ENCODE measurements at places on chromosomes 3 and 15.

GRCh38 chr3:60552581-60552980 is 698.7 kb downstream of the FHIT start:
- DNase-seq = no peak

GRCh38 chr3:98775459-98776139 is 12.5 kb downstream of the ST3GAL6 start:
- no peak for DNase-seq

DNA sequence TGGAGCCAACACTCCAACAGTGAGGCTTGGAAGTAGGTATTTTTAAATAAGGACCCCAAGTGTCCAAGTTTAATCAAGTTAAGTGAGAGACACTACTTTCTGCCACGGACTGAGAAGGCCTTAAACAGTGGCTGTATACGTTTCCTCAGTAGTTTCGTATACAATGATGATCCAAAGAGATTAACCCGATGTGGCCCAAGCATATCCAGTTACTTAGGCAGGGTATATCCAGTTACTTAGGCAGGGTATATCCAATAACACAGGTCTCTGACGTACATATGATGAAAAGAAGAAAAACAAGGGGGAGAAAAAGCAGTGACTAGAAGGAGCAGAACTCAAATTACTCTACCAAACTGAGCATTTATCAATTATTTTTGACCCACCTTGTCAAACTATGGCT is 591.4 kb downstream of the FOXP1 start:
- no peak for DNase-seq

- no peak for DNase-seq
Observed at GRCh38 chr3:125163739-125164601, 48.6 kb downstream of the SLC12A8 start.

- no peak for DNase-seq
Observed at GRCh38 chr3:13461169-13462124, 18.7 kb upstream of the HDAC11 start.

DNA sequence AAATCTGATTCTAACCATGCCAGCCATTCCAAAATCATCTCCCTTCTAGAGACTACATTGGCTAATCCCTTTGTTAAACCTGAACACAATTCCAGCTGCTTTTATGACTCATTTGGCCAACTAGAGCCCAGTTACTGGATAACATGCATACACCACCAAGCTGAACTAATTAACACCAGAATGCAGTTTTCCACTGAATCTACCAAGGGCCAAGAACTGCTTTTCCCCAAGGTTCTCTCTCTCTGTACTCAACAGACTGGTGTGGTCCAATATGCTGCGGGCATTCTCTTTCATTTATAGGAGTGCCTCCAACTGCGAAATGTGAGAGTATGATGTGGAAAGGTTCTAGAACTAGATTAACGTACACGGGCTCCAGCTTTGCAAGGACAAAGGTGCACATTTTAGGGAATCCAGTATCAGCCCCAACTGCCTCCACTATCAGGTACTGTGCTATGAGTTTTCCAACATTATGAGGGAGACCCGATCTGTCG is 1.5 kb downstream of the CHSY1 start:
- no peak for DNase-seq

DNA sequence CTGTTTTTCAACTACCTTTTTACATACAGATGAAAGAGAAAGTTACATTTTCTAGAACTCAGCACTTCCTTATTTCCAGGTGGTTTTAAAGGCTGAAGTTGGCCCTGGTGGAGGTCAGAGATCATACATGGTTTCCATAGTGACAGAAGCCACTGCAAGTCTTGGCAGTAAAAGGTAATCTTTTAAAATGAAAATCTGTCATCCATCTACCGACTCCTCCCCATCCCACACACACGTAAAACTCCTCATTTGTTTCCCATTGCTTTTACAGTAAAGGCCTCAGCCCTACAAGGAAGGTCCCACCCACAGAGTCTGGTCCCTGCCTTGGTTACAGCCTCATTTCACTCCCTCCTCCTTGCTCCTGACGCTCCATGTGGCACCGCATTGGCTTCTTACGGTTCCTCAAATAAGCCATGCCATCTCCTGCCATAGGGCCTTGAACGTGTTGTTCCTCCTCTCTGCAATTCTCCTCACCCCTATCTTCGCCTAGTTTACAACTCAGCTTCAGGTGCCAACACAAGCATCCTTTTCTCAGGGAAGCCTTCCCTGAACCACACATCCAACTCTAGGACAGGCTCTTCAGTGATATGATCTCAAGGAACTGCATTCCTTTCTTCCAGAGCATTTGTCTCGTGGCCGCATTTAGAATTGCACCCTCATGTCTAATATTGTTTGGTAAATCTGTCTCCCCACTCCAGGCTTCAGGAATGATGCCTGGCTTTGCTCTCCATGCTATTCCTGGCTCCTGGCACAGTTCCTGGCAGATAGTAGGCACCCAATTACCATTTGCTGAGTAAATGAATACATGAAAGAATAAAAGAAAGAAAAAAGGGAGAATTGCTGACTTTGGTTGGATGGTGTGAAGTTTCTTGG is 2.6 kb downstream of the CYP19A1 start:
- no peak for DNase-seq

- no peak for DNase-seq
Observed at GRCh38 chr3:4495294-4496086, 2.3 kb downstream of the ITPR1 start.

- DNase-seq = no peak
Observed at GRCh38 chr3:46892285-46893145, 15.0 kb downstream of the PTH1R start.

DNA sequence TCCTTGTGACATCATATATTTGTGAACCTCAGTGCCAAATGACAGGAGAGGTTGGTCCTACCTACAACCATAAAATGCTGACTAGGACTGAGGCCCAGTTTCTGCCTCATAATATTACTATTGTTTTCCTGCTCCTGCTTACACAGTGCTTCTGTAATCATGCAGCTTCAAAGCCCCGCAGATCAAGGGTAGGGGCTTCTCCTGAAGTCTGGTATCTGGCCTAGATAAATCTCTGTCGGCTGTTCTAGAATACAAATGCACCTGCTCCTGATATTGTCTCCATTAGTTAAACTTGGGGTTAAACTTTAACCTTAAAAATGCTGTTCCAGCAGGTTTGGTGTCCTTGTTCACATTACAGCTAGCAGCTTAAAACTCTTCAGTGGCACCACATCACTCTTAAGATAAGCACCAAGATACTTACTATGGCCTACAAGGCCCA is 552.4 kb downstream of the TUSC7 start:
- no peak for DNase-seq

DNA sequence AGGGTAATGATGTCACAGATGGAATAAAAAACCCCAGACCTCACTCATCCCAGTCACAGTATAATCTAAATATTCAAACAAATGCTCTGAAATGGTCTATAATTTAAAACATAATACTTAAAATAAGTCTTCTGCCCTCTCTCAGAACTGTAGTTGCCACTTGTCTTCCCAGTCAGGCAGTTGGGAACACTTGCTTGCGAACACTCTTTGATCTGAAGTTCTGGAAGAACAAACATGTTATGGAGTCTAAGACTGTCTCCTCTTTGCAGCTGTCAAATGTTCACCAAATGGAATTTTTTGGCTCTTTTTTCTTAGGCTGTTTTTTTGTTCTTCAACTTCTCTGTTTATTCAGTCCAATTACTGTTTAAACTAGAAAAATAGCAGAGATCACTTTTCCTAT is 711.1 kb upstream of the GOLIM4 start:
- no peak for DNase-seq

DNA sequence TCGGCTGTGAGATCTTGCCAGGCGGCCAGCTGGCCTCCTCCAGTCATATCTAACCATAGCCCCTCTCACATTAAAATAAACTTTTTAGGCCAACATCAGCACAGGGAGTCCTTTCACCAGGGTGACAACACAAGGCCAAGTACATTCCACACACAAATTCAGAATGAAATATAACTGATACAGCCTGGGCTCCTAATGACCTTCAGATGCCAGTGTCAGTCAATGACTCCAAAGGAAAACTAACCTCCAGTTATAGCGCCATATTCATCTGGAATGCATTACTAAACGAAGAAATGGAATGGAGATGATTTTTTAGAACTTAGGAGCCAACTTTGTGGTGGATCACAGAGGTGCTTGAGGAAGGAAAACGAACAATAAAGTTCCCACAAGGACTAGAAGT is 205.4 kb downstream of the GREM1 start:
- DNase-seq = no peak

- no peak for DNase-seq
Observed at GRCh38 chr3:186115239-186115996, 6.5 kb upstream of the ETV5 start.

- no peak for DNase-seq
Observed at GRCh38 chr3:177827511-177828207, 630.4 kb upstream of the TBL1XR1 start.

GRCh38 chr3:158097593-158098308 is 8.5 kb downstream of the SHOX2 start:
- no peak for DNase-seq

GRCh38 chr3:162302983-162303624 is 806.5 kb downstream of the OTOL1 start:
- DNase-seq = no peak

GRCh38 chr15:50077651-50078050 is 41.4 kb downstream of the ATP8B4 start:
- no peak for DNase-seq

DNA sequence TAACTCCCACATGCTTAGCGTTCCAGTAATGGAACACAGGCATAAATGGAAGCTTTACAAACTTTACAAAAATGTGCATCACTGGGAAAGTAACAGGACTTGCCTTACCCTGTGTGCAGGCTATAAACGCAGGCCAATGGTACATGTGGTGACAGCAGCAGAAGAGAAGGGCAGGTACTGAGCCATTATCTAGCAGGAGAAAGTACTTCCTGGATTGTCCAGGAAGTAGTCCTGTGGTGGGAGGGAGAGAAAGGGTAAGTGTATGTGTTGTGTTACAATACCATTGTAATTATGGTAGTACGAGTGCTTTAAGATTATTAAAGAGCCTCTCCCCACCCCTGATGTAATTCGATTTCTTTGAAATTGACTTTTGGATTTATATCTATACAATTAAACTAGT is 5.3 kb downstream of the ATP1B3 start:
- no peak for DNase-seq

- DNase-seq = no peak
Observed at GRCh38 chr3:53585627-53586026, 91.2 kb downstream of the CACNA1D start.

DNA sequence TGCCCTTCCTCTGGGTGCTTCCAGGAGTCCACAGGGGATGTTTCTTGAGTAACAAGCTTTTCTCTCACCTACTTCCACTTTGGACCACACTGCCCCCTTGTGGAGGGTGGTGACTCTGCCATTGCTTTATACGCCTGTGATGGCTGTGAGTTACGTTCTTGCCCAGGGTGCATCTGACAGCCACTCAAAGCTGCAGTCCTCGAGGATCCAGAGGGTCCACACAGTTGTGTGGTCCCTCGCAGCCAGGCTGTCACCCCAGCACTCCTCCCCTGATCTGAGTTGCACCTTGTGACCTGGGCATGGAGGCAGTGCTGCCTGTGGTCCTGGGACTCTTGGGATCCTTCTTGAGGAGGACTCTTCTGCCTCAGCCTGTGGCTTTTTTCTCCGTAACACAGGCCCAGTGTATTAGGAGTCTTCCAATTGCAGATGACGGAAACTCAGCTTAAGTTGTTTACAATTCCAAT is 23.4 kb downstream of the FOXL2 start:
- DNase-seq = peak; percentile 21

- DNase-seq = no peak
Observed at GRCh38 chr15:93862791-93863190, 368.6 kb upstream of the MCTP2 start.

GRCh38 chr3:133211449-133211848 is 173.3 kb downstream of the TMEM108 start:
- no peak for DNase-seq
